Activated CD4-positive, alpha-beta T cell treated with anti-CD3 and anti-CD28 coated beads, Interleukin-2, amount 50 U/mL, for 16 hours (primary cell): ENCODE measurements at places on chromosomes 11 and 22.

- DNase-seq = no peak
Measured at GRCh38 chr11:17410606-17411379, 22.3 kb upstream of the KCNJ11 start.

DNA sequence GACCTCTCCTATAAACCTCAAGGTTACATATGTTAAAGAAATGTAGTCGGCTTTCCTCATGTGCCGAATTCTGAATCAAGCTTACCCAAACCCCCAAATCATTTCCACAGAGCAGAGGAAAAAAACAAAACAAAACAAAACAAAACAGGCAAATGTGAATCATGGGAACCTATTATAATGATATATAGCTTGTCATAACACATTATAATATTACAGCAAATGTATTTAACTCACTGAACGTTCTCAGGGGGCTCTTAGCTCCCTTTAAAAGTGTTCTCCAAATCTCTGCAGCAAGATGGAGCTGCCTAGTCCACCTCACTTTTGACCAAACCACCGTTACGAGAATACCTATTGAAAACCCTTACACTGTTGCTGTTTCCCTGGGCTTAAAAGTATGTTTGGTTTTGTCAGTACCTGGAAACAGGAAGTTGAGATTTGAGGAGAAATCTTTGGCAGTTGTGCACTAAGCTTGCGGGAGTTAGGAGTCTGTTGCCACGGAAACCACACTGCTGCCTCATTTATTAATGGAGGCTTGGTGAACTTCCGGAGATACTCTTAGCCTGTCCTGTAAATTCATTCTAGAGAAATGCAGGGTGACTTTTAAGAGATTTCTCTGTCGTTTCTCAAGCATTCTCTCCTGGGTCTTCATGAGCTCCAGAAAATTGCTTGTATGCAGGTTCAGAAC, 167.0 kb upstream of the RASSF10 start:
- peak; percentile 10 for DNase-seq

- no peak for DNase-seq
Measured at GRCh38 chr22:48297296-48297695, 1530.4 kb downstream of the BRD1 start.

DNA sequence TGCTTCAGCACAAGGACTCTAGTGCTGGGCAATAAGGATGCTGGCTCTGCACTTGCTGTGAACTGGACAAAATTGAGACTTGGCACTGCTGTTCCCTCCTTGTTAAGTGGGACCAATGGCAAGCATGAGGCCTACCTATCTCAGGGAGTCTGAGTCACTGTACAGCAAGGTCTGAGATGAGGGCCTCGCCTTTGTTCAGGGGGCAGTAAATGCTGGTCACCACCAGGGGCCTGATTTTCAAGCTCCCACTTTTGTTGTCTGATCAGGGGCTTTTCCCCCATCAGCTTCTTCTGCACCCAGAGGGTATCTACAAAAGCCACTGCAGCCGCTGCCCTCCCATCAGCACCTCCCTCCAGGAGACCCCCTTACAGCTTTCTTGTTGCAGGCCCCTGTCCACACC, 22.8 kb downstream of the DHCR7 start:
- DNase-seq = no peak

- no peak for DNase-seq
Measured at GRCh38 chr11:134890446-134890845, 478.4 kb upstream of the B3GAT1 start.

- no peak for DNase-seq
Measured at GRCh38 chr11:24198481-24198880, 298.4 kb upstream of the LUZP2 start.

DNA sequence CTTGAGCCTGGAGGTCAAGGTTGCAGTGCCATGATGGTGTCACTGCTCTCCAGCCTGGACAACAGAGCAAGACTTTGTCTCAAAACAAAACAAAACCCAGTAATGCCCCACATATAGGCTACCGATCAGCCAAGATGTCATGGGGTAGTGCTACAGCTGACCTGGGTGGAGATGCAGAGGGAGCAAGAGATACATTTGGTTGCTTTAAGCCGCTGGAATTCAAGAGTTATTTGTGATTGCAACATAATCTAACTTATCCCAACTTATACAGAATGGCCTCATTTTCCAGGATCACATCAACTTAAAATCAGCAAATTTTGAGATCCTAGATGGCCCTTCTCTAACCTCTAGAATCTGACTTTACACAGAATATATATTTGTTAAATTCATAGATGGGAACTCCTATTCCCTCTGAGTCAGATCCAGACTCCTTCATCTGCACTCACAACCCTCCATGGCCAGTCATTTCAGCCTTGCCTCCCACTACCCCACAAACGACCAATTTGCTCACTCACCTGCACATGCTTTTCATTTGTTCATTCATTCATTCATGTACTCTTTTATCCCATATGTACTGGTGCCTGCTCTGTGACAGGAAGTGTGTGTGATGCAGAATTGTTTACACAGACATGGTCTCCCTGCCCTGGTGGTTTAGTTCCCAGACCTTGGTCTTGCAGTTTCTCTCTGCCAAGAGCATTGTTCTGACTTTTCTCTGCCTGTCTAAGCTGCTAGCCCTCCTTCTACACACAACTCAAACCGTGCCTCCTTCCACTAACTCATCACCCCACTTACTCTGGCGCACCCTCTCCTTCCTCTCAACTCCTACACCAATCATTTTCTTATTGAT, 24.1 kb upstream of the APLNR start:
- DNase-seq = no peak

GRCh38 chr11:107699371-107700285, 12.2 kb downstream of the SLN start:
- no peak for DNase-seq

DNA sequence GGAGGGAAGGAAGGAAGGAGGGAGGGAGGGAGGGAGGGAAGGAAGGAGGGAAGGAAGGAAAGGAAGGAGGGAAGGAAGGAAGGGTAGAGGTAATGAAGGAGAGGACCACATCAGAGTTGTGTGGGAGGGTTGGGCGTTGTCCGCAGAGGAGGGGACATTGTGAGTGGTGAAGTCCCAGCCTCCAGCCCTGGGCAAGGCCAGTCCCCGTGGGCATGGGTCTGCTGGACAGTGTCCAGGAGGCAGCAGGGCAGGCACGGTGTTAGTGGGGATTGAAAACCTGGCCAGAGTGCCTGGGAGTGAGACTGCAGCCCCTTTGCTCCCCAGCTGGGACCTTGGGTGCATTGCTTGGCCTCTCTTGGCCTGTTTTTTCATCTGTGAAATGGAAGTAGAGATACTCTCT, 1462.3 kb downstream of the BRD1 start:
- DNase-seq = no peak

GRCh38 chr11:119974467-119974866, 163.4 kb downstream of the TRIM29 start:
- no peak for DNase-seq

GRCh38 chr11:74321487-74322188, 10.2 kb upstream of the P4HA3 start:
- peak; percentile 15 for DNase-seq

DNA sequence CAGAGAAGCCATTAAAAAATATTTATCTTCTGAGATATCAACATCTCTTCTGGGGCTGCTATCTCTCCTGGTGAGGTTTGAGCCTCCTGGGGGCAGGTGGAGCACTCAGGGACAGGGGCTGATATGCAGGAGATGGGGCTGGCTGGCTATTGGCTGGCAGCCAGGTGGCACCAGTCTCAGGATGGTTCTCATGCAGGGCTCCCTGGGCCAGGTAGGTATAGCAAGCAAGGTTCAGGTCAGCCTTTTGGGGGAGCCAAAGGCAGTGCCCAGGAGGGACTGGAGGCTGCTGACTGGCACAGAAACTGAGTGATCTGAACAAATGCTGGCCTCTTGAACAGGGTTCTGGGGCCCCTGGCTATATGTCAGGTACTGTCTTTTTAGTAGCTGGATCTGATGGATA, 29.7 kb upstream of the EMSY start:
- no peak for DNase-seq

DNA sequence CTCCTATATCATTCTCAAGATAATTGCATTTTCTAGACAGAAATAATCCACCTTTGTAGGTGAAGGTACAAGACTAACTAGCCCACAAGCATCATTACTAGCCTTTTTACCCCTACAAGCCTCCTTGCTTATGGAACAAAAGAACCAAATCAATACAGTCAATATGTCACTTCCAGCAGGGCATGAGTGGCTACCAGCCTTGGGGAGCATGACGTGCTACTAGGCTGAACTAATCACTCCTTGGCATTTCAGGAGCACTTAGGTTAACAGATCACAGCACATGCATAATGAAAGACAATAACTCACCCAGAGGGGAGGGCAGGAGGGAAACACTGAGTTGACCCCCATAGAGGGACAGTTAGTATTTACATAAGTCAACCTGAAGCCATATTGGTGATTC, 2.7 kb downstream of the DRD2 start:
- no peak for DNase-seq

- DNase-seq = no peak
Measured at GRCh38 chr11:70778883-70779282, 380.6 kb downstream of the CTTN start.

DNA sequence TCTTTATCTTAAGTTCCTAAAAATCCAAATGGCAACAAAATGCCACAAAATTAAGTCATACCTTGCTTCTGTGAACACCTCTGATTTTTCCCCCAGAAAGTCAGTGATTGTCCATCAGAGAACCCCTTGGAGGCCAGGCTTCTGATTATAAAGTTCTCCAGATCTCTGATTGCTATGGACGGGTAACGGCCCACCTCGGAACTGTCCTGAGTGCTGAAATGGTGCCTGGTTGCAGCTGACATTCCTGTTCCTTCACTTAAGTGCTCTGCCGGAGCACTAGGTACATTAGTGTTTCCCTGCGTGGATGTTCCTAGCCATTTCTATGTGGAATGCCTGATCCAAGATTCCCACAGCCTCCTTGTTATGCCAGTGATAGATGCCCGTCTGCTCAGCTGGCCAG, 85.0 kb downstream of the CHST1 start:
- no peak for DNase-seq

- DNase-seq = no peak
Measured at GRCh38 chr11:77131560-77131959, 3.5 kb downstream of the MYO7A start.

GRCh38 chr11:8967184-8967583, 2.9 kb upstream of the TMEM9B start:
- no peak for DNase-seq

DNA sequence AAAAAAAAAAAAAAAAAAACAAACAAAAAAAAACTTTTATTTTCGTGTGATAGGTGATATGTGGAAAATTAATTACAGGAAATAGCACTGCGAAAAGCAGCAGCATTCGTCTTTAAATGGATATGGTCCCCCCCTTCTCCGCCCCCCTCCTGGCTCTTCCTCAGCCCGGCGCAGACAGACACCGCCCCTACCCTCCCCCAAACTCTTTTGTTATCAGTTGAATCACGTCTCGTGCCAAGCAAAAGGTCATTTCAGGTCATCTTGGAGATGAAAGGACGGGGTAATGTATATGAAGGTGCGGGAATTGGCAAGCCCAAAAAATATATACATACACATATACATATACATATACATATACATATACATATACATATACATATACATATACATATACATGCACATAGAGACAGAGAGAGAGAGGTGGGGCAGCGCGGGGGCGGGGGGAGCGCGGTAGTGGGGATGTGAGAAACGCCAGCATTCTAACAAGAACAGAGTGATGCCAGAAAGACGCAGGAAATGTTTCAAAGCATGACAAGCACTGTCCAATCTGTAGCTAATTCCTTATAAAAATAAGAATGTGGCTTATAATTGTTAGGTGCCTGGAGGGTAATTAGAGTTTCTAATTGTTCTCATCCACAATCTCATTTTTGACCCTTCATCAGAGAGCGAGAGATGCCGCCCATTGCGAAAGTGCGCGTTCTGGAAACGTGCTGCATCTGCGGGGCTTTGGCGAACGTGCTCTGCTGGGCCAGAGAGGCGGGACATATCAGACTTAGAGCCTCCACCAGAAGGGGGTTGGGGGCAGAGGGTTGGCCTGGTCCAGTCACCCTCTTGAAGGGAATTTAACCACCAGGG, 214.5 kb upstream of the UBASH3B start:
- no peak for DNase-seq

GRCh38 chr22:42856179-42856864, 751 bp downstream of the ARFGAP3 start:
- peak; percentile 36 for DNase-seq

DNA sequence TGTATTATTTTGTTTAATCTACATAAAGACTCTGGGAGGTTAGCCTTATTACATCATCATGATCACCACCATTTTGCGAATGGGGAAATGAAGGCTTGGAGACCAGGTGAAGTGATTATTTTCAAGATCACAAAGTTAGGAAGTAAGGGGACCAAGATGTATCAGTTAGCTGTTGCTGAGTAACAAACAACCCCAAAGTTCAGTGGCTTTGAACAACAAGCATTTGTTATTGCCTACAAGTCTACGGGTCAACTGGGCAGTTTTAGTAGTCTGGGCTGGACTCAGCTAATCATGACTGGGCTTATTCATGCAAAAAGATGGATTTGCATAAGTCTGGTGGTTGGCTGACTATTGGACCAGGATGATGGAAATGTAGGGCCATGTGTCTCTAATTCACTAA, 389.2 kb downstream of the MIAT start:
- DNase-seq = no peak

DNA sequence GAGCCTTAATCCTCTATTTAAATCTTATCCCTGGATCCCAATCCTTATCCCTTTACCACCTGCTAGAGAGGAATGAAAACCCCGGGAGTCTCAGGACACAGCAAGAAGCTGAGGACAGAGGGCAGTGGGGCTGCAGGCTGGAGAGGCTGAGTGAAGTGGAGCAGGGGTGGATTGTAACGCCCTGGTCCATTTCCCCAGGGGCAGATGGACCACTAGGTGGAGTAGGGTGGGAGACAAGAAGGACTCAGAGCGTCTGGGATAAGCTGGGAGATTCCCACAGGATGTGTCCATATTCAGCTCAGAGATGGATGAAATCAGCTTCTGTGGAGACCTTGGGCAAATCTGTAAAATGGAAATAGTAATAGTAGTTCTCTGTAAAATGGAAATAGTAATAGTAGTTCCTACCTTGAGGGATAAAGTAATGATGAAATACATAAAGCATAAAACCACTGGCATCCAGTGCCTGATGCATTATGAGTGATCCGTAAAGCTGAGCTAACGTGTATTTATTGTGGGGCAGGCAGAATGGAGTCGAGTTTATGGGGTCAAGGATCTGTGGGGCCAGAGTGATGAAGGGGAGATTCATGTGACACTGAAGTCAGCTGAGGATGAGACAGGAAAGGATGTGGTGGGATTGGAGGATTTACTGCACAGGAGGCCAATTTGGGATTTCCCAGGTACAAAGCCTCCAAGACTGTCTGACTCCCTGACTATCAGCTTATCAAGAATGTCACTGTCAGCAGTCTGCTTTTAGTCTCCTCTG, 1.9 kb upstream of the ROBO4 start:
- no peak for DNase-seq

- DNase-seq = no peak
Measured at GRCh38 chr22:39559456-39560105, 11.0 kb upstream of the CACNA1I start.
